ENCODE measurements at places on chromosomes 3 and 15. TPM values are rescaled to one million over a fixed set of nuclear protein-coding genes. Genes with fewer than 3 reads are reported as not detected.

Gene DNAH12
- total RNA-seq: 0.32 TPM

Gene FBN1
- total RNA-seq: 81.2 TPM

Gene APBA2
- total RNA-seq: not detected

Gene TJP1
- total RNA-seq: 43.0 TPM

Gene ECE2
- total RNA-seq: not detected

Gene MKRN2OS
- total RNA-seq: not detected

Gene ACTC1
- total RNA-seq: 6,424 TPM

Gene GPR149
- total RNA-seq: not detected

Gene TM6SF1
- 0.48 TPM for total RNA-seq

Gene ANKRD34C
- 0.05 TPM for total RNA-seq

Gene IL5RA
- not detected for total RNA-seq

Gene CRYGS
- total RNA-seq: 0.47 TPM

Gene SIAH2
- 46.4 TPM for total RNA-seq

Gene COL6A6
- total RNA-seq: 0.10 TPM

Gene LINS1
- total RNA-seq: 12.4 TPM

Gene ARRDC4
- 30.6 TPM for total RNA-seq

Gene TUSC7
- not detected for total RNA-seq

Gene CADM2
- total RNA-seq: 1.8 TPM

Gene CNTN4
- total RNA-seq: not detected

Gene PRRT3
- 1.1 TPM for total RNA-seq

Gene ARNT2
- 26.3 TPM for total RNA-seq

Gene TLR9
- not detected for total RNA-seq

Gene PDE12
- total RNA-seq: 11.2 TPM

Gene A4GNT
- not detected for total RNA-seq

Gene GOLGA6A
- not detected for total RNA-seq

Gene FILIP1L
- 10.8 TPM for total RNA-seq

Gene DOCK3
- total RNA-seq: 1.4 TPM

Gene LRRC49
- 4.0 TPM for total RNA-seq

Gene SH3GL3
- total RNA-seq: not detected

Gene SEMA3B
- total RNA-seq: 14.0 TPM

Gene BCL2A1
- not detected for total RNA-seq

Gene PLCL2
- total RNA-seq: 1.2 TPM

Gene SAMD7
- total RNA-seq: not detected

Gene ANKUB1
- not detected for total RNA-seq
